A549 treated with DMSO at 1 μM for 4 hours (cell line): ENCODE measurements at places on chromosomes 6 and 20. TPM values are rescaled to one million over a fixed set of nuclear protein-coding genes. Genes with fewer than 3 reads are reported as not detected.

TRAPPC3L gene
- total RNA-seq, result not detected in 5 replicates

LIME1 gene
- total RNA-seq, result 3.4 to 11.6 TPM (median 8.1 TPM) in 5 replicates

PI3 gene
- 2.3 to 4.5 TPM (median 3.2 TPM) in 5 replicates for total RNA-seq

PBOV1 gene
- total RNA-seq, result not detected in 5 replicates

ZNF334 gene
- not detected in 5 replicates for total RNA-seq

APOBEC2 gene
- not detected in 5 replicates for total RNA-seq

PCK1 gene
- total RNA-seq, result 0.03 TPM in 1 of 5 replicates, not detected in the others

LAMA2 gene
- total RNA-seq, result 0.26 to 0.70 TPM (median 0.51 TPM) in 5 replicates

RNF144B gene
- 0.24 to 0.88 TPM (median 0.52 TPM) in 5 replicates for total RNA-seq

IYD gene
- total RNA-seq, result 0.01 to 0.07 TPM (median 0.02 TPM) in 3 of 5 replicates, not detected in the others

FAM209B gene
- total RNA-seq, result 0.30 to 0.62 TPM (median 0.50 TPM) in 4 of 5 replicates, not detected in the other

TEAD3 gene
- 4.2 to 6.2 TPM (median 5.7 TPM) in 5 replicates for total RNA-seq

TTK gene
- total RNA-seq, result 18.7 to 23.7 TPM (median 21.9 TPM) in 5 replicates

GSTA2 gene
- 0.06 to 0.17 TPM in 2 of 5 replicates, not detected in the others for total RNA-seq

FAM83C gene
- 0.02 to 0.06 TPM in 2 of 5 replicates, not detected in the others for total RNA-seq

PNLDC1 gene
- 0.12 to 0.17 TPM in 2 of 5 replicates, not detected in the others for total RNA-seq

SAMD10 gene
- 0.10 to 0.13 TPM in 2 of 5 replicates, not detected in the others for total RNA-seq

HCRTR2 gene
- total RNA-seq, result not detected in 5 replicates

LTA gene
- 0.11 to 0.12 TPM in 2 of 5 replicates, not detected in the others for total RNA-seq

KIF6 gene
- 0.15 to 0.33 TPM (median 0.23 TPM) in 4 of 5 replicates, not detected in the other for total RNA-seq

PRSS16 gene
- 2.5 to 4.0 TPM (median 3.3 TPM) in 5 replicates for total RNA-seq

RSPH4A gene
- 0.17 to 0.26 TPM (median 0.24 TPM) in 5 replicates for total RNA-seq

COL9A1 gene
- not detected in 5 replicates for total RNA-seq

LPIN3 gene
- 7.6 to 12.4 TPM (median 9.9 TPM) in 5 replicates for total RNA-seq

SGK1 gene
- total RNA-seq, result 38.5 to 54.2 TPM (median 45.3 TPM) in 5 replicates

C2 gene
- 0.31 to 0.48 TPM (median 0.36 TPM) in 5 replicates for total RNA-seq

CDKAL1 gene
- total RNA-seq, result 3.3 to 3.7 TPM (median 3.5 TPM) in 5 replicates

KIAA0408 gene
- 5.9 to 7.1 TPM (median 6.5 TPM) in 5 replicates for total RNA-seq

MUCL3 gene
- total RNA-seq, result 0.02 to 0.05 TPM (median 0.03 TPM) in 3 of 5 replicates, not detected in the others

SLC35F1 gene
- 0.02 TPM in 1 of 5 replicates, not detected in the others for total RNA-seq

LY6G6F gene
- not detected in 5 replicates for total RNA-seq

OTOR gene
- total RNA-seq, result not detected in 5 replicates

FILIP1 gene
- 0.17 to 0.48 TPM (median 0.37 TPM) in 5 replicates for total RNA-seq

OR12D3 gene
- total RNA-seq, result not detected in 5 replicates

MCHR2 gene
- not detected in 5 replicates for total RNA-seq

PNPLA1 gene
- 0.03 TPM in 1 of 5 replicates, not detected in the others for total RNA-seq

ANKEF1 gene
- 6.9 to 10.0 TPM (median 8.7 TPM) in 5 replicates for total RNA-seq

BTN1A1 gene
- 0.04 TPM in 1 of 5 replicates, not detected in the others for total RNA-seq

ARG1 gene
- not detected in 5 replicates for total RNA-seq

MRAP2 gene
- total RNA-seq, result 0.96 to 1.5 TPM (median 1.3 TPM) in 5 replicates

TPX2 gene
- total RNA-seq, result 98.8 to 113 TPM (median 111 TPM) in 5 replicates

MROH8 gene
- 0.62 to 1.1 TPM (median 1.00 TPM) in 5 replicates for total RNA-seq

TDRD6 gene
- not detected in 5 replicates for total RNA-seq

ELOVL5 gene
- total RNA-seq, result 66.4 to 80.8 TPM (median 74.7 TPM) in 5 replicates

MEI4 gene
- not detected in 5 replicates for total RNA-seq
